ENCODE measurements at places on chromosomes 13 and 19.

DNA sequence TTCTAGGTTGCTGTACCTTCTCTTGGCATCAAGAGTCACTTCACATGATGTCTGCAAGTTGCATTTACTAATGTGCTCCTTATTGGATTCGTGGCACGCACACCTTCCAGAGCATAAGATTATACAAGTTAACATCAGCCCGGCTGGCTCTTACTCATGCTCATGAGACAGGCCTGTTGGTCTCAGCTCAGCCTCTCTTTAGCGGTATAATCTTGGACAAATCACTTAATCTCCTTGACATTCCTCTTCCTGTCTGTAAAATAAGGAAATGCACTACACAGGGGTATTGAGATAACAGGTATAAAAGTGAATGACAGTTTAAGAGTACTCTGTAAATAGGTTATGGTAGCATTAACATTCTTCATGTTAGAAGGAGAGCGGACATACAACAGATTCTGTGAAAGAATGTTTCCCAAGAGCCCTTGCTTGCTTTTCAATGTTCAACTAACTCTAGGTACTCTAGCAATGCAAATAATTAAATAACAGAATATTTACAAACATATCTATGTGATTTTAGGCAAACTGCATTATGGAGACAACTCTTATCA is 181.1 kb downstream of the FGF14 start:
- no peak overlapping the region for H3K4me3 ChIP-seq
- no peak for DNase-seq
- H3K4me1 ChIP-seq, result no peaks in the 10 kb centered on the region
- no peaks in the 10 kb centered on the region for H3K27me3 ChIP-seq

GRCh38 chr19:28330831-28331230 is 882.1 kb downstream of the UQCRFS1 start:
- no peak for DNase-seq
- H3K27me3 ChIP-seq, result no peaks in the 10 kb centered on the region
- H3K4me3 ChIP-seq, result no peak overlapping the region
- no peaks in the 10 kb centered on the region for H3K36me3 ChIP-seq
- no peaks in the 10 kb centered on the region for H3K4me1 ChIP-seq

GRCh38 chr13:99404005-99404755 is 97.0 kb upstream of the GPR183 start:
- no peak overlapping the region for H3K4me3 ChIP-seq
- H3K27me3 ChIP-seq, result peaks cover 1% of the 10 kb centered on the region
- H3K27ac ChIP-seq, result no peak overlapping the region
- peaks cover 26% of the 10 kb centered on the region for H3K4me1 ChIP-seq
- DNase-seq, result no peak

DNA sequence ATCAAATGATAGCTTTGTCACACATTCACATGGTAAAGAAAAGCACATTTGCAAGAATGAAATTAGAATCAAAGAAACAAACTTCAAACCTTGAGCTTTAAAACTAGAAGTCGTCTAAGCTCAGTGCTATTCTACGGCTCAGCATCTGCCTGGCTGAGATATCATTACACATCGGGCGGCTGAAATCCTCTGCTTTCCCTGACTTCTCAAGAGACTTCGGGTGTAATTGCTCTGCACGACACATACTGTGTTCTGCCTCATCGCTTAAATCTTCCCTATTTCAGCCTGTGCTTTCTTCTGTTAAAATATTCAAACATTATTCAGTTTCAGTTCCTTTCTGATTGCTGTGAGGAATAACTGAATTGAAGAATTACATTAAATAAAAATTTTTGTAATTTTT is 265.3 kb downstream of the NALCN start:
- no peaks in the 10 kb centered on the region for H3K36me3 ChIP-seq
- H3K27me3 ChIP-seq, result peaks cover 9% of the 10 kb centered on the region
- no peak overlapping the region for H3K4me3 ChIP-seq
- no peak overlapping the region for H3K27ac ChIP-seq
- no peaks in the 10 kb centered on the region for H3K4me1 ChIP-seq

GRCh38 chr19:42421101-42421500 is 6.1 kb downstream of the LIPE start:
- peak overlapping the region; percentile 3 for H3K27ac ChIP-seq
- peaks cover 34% of the 10 kb centered on the region for H3K4me1 ChIP-seq
- peaks cover 7% of the 10 kb centered on the region for H3K36me3 ChIP-seq
- no peak for DNase-seq
- no peaks in the 10 kb centered on the region for H3K27me3 ChIP-seq

DNA sequence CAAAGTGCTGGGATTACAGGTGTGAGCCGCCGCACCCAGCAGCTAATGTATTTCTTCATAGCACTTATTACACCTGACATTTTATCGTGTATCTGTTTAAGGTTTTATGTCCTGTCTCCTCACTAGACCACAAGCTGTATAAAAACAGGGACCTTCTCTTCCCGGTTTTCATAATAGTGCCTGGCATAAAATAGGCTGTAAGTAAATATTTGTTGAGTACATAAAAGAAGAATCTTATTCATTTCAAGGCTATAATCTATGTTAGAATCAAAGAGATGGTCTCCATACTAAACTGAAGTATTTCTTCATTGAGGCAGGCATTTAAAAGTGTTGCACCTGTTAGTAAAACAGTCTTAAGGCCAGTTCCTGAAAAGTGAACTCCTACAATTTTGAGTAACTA is 194.0 kb downstream of the SHISA2 start:
- H3K27me3 ChIP-seq, result peaks cover 18% of the 10 kb centered on the region
- no peak overlapping the region for H3K27ac ChIP-seq
- H3K36me3 ChIP-seq, result no peaks in the 10 kb centered on the region
- H3K4me1 ChIP-seq, result peaks cover 2% of the 10 kb centered on the region

- H3K4me3 ChIP-seq, result no peak overlapping the region
- no peaks in the 10 kb centered on the region for H3K4me1 ChIP-seq
- no peaks in the 10 kb centered on the region for H3K36me3 ChIP-seq
- no peak for DNase-seq
- H3K27me3 ChIP-seq, result peaks cover 5% of the 10 kb centered on the region
These were observed 275.8 kb downstream of the SHISA2 start for GRCh38 chr13:25775986-25776385.

DNA sequence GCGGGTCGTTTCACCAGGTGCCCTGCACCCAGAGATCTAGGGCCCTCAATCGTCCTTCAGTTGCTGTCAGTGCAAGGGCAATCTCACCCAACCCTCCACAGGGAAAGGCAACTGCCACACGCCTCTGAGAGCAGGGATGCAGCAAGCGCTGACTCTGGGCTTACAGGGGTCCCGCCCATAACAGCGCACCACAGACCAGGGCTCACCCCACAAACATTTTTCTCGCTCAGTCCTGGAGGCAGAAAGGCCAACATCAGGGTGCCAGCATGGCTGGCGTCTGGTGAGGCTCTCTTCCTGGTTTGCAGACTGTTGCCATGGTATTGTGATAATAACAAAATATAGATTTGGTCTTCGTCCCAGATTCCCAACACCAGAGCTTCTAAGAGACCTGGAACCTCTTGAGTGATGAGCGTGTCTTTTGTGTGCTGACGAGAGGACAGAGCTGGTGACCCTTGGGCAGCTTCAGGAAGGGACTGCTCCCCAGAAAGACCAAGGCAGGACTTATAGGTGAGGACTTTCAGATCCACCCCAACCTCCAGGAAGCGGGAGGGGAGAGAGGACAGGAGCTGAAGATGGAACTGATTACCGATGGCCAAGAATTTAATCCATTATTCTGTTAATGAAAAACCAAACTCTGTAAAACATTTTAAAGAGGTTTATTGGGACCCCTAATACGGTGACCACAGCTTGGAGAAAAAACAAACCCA is 51.3 kb downstream of the C13orf46 start:
- no peaks in the 10 kb centered on the region for H3K36me3 ChIP-seq
- H3K4me3 ChIP-seq, result no peak overlapping the region
- H3K4me1 ChIP-seq, result no peaks in the 10 kb centered on the region
- H3K27me3 ChIP-seq, result peaks cover 4% of the 10 kb centered on the region

DNA sequence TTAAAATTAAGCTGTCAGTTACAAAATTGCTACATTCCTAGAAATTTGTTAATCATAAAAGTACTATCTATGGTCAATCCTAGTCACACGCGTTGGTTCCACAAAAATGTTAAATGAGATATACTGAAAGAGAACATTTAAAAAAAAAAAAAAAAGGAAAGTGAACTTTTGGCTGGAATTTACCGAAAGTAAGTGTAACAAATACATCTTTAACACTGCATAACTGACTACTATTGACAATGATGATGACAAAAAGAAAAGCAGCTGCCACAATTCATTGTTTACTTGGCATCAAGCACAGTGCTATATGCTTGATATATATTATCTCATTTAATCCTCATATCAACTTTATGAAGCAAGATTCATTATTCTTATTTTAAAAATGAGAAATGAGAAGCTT is 19.8 kb upstream of the POU4F1 start:
- DNase-seq, result no peak
- H3K27ac ChIP-seq, result no peak overlapping the region
- peaks cover 26% of the 10 kb centered on the region for H3K36me3 ChIP-seq
- H3K4me1 ChIP-seq, result peaks cover 1% of the 10 kb centered on the region
- H3K4me3 ChIP-seq, result no peak overlapping the region

GRCh38 chr13:76638882-76639281 is 247.3 kb downstream of the KCTD12 start:
- no peak overlapping the region for H3K27ac ChIP-seq
- no peaks in the 10 kb centered on the region for H3K36me3 ChIP-seq
- no peaks in the 10 kb centered on the region for H3K4me1 ChIP-seq
- no peak for DNase-seq
- H3K27me3 ChIP-seq, result no peaks in the 10 kb centered on the region
- H3K4me3 ChIP-seq, result no peak overlapping the region

- no peak within 1 kb of the TSS for H3K27ac ChIP-seq
- no peaks in the 10 kb centered on the region for H3K36me3 ChIP-seq
- H3K4me1 ChIP-seq, result peaks cover 16% of the 10 kb centered on the region
These were observed at the start of gene C3 for GRCh38 chr19:6720369-6721137. Gene C3, minus strand, starts transcription at chr19:6720650. Its CDS starts 61 bp downstream, at chr19:6720589.

- H3K36me3 ChIP-seq, result no peaks in the 10 kb centered on the region
- no peaks in the 10 kb centered on the region for H3K27me3 ChIP-seq
- DNase-seq, result no peak
- H3K4me3 ChIP-seq, result no peak overlapping the region
- H3K4me1 ChIP-seq, result no peaks in the 10 kb centered on the region
- no peak overlapping the region for H3K27ac ChIP-seq
These were observed 612.0 kb downstream of the DCT start for GRCh38 chr13:93867481-93867880.

DNA sequence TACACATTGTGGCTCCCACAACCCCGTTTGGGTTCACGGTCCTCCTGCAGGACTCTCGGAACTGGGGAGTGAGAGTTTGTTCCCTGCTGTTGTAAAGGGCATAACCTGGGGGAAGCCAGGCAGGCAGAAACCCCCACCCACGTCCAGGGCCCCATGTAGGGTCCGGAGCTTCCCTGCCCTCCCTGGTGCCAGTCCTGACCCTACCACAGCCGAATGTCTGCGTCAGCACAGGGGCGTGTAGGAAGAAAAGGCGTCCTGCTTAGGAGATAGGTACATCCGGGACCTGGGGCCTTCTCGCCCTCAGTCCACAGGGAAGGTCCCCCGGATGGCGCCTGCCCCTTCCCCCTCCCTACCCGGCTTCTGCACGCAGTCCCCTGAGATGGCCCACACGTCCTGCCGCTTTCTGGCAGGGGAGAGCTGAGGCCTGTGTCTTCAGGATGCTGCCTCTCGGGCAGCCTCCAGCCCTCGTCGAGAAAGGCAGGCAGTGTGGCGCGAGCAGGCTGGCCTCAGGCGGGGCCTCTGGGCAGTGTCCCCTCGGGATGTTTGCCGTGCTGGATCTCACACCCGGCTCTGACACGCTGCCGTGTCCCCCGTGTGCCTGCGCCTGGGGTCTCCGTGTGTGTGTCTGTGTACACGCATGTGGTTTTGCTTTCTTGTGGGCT is 19.1 kb downstream of the CSNK1G2 start:
- no peaks in the 10 kb centered on the region for H3K27me3 ChIP-seq
- no peaks in the 10 kb centered on the region for H3K36me3 ChIP-seq
- H3K4me3 ChIP-seq, result no peak overlapping the region
- H3K27ac ChIP-seq, result no peak overlapping the region

DNA sequence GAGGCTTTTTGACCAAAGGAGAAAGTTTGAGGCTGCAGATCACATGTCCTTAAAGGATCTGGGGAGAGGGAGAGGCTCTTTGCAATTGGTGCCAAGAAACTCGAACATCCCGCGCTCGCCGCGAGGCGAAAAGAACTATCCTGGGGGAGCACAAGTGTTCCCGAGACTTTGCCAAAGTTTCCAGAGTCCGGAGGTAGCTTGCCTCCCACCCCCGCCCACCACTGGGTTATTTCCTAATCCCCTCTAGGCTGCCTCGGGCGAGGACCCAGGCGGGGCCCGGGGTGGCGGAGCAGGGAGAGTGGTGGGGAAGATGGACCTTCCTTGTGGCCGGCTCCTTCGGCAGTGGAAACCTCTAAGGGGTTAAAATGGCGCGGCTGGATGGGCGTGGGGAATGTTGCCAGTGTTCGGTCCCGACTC is 114.5 kb downstream of the KCNRG start:
- H3K4me1 ChIP-seq, result peaks cover 43% of the 10 kb centered on the region
- peak overlapping the region; percentile 80 for H3K27ac ChIP-seq
- no peak for DNase-seq
- H3K27me3 ChIP-seq, result peaks cover 74% of the 10 kb centered on the region
- H3K4me3 ChIP-seq, result peak overlapping the region; percentile 77

- H3K4me3 ChIP-seq, result no peak overlapping the region
- no peaks in the 10 kb centered on the region for H3K36me3 ChIP-seq
- DNase-seq, result no peak
- no peak overlapping the region for H3K27ac ChIP-seq
These were observed 253.0 kb downstream of the TSHZ3 start for GRCh38 chr19:31096062-31096830.

- H3K27ac ChIP-seq, result no peak overlapping the region
- H3K4me3 ChIP-seq, result peak overlapping the region; percentile 11
- H3K4me1 ChIP-seq, result peaks cover 2% of the 10 kb centered on the region
- H3K27me3 ChIP-seq, result peaks cover 8% of the 10 kb centered on the region
- DNase-seq, result peak; percentile 7
- no peaks in the 10 kb centered on the region for H3K36me3 ChIP-seq
These were observed 51.0 kb downstream of the LYL1 start for GRCh38 chr19:13051557-13052165.

DNA sequence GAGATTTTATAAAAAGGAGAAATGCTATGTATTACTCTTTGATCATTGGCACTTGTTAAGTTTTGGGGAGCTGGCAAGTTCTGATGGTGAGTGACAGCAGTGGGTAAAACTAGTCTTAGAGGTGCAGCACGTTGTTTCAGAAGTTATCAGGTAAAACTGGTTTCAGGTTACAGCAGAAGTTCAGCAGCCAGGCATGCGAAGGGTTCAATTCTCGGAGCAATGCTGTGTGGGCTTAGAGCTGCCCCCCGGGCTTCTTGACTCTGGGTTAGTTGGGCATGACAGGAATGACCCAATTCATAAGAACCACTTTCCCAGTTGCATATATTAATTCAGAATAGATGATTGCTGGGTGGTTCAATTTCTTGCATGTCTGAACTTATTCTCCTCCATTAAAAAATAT is 34.8 kb downstream of the ING1 start:
- no peaks in the 10 kb centered on the region for H3K36me3 ChIP-seq
- no peak overlapping the region for H3K27ac ChIP-seq
- peaks cover 4% of the 10 kb centered on the region for H3K27me3 ChIP-seq
- H3K4me1 ChIP-seq, result no peaks in the 10 kb centered on the region
- no peak for DNase-seq
- H3K4me3 ChIP-seq, result no peak overlapping the region

DNA sequence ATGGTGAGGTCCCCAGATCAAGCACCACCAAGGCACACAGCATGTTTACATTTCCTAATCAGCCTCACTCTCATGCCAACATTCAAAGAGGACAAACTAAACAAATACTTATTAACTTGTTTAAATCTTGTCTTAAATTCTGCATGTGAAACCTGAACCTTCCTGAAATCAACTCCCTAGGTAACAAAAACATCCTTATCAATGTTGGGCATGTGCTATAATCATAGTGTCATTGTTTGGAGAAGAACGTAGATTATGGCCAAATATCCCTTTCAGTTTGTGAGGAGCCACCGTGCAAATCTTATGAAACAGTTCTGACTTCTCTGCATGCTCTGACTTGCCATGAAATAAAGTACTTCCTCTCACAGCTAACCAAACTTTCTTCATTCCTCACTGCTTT is 123.8 kb downstream of the NDFIP2 start:
- peaks cover 5% of the 10 kb centered on the region for H3K27me3 ChIP-seq
- no peak overlapping the region for H3K27ac ChIP-seq
- H3K4me1 ChIP-seq, result no peaks in the 10 kb centered on the region
- no peak overlapping the region for H3K4me3 ChIP-seq
